IMR-90 (cell line): ENCODE measurements at places on chromosomes 2 and 18. TPM values are rescaled to one million over a fixed set of nuclear protein-coding genes. Genes with fewer than 3 reads are reported as not detected.
A peak's percentile ranks its signal among the peaks of the same experiment; 100 is the strongest.

DNA sequence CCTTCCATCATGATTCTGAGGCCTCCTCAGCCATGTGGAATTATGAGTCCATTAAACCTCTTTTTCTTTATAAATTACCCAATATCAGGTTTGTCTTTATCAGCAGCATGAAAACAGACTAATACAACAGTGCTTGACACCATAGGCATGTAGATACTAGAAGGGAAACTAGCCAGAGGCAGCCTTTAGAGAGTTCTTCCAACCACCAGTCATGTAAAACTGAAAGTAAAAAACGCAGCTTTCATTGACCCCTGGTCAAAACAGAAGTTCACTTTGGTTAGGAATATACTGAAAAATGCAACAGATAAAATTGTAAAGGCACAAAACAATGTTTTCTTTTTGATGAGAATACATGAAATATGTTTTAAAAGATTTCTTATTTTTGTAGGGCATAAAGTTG, 122.8 kb upstream of the L3MBTL4 start:
- no peak for DNase-seq

Gene UGT1A8
- not detected in 2 replicates for total RNA-seq

Gene RAMP1
- total RNA-seq: 15.8 and 19.2 TPM in 2 replicates

DNA sequence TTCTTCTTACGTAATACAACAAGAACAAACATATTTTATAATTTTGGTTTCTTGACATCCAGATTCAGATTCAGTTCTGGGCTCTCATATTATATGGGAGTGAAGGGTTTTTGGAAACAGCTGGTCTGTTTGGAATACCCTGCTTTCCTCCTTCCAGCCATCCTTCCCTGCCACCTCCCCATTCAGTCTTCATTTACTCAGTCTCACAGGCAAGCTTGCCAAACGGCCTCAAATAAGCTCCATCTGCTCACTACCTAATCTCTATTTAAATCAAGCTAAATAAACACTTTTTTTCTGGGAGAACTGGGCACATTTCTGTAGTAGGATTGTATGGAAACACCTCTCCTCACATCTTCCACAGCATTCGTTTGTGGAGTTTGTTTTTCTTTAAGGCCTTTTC, 147.5 kb downstream of the RND3 start:
- peak; percentile 20 for DNase-seq

DNA sequence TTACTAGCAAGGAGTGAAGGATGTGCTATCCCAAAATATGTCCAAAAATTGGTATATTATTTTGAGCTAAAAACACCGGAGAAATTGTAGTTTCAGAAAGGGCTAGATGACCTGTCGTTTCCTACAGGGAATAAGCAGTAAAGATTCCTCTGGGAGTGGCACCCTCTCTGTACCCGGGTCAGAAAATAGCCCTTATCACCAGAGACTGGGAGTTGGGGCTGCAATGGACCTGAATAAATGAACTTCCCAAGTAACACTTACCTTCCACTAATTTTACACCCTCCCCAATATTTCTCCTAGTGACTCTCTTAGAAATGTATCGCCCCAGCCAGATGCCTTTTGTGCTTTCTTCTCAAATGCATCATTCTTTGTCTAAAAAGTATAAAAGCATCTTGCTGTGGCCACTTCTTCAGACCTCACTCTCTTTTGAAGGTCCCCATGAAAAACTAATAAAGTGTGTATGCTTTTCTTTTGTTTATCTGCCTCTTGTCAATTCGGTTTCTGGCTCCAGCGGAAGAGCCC, 734 bp upstream of the RMC1 start:
- DNase-seq: no peak

DNA sequence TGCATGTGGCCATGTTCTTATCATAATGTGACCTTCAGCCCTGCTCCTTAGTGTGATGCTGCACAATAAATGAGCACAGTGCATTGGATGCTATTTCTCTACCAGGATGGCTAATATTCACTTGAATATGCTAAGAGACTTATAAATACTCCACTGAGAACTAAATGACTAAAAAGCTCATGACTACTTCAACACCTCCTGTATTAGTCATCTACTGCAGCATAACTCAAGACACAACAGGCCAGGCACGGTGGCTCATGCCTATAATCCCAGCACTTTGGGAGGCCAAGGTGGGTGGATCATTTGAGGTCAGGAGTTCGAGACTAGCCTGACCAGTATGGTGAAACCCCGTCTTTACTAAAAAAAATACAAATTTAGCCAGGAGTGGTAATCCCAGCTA, 213.4 kb downstream of the RND3 start:
- peak; percentile 56 for DNase-seq

Gene PID1
- total RNA-seq: 0.83 and 0.90 TPM in 2 replicates

GRCh38 chr18:11050966-11051365, 98.4 kb downstream of the PIEZO2 start:
- no peak for DNase-seq

DNA sequence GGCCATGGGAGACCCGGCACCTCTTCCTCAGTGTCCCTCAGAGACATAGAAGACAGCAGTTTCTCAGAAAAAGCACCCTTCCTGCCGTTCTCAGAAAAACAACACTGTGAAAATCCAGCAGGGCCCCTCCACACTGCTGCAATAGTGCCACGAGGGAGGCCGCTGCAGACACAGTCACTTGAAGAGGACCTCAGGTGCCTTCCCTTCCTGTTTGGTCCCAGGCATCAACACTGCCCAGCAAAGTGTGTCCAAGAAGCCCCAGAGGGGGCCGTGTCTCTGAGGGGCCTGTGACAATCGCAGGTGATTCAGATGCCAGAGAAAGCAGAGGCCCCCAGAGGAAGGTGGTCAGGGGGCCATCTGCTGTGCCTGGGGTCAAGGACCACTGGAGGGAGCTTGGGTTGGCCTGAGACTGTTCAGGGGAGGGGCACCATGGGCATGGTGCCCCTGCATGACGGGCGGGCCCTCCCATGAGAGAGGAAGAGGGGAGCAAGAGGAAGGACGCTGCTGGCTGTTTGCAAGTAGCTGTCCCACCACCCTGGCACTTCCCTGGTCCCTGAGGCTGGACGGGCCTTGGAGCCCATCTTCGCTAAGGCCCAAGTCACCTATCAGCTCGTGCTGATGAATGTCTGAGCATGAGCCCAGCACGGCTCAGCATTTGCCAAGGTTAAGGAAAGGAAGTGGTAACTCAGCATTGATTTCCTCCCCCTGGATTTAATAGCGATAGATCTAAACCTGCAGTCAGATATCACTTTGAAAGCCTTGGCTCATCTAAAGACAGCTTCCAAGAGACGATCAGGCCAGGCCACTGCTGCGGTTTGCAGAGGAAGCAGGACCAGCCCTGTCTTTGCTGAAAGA, 9.1 kb downstream of the TWIST2 start:
- no peak for DNase-seq

DNA sequence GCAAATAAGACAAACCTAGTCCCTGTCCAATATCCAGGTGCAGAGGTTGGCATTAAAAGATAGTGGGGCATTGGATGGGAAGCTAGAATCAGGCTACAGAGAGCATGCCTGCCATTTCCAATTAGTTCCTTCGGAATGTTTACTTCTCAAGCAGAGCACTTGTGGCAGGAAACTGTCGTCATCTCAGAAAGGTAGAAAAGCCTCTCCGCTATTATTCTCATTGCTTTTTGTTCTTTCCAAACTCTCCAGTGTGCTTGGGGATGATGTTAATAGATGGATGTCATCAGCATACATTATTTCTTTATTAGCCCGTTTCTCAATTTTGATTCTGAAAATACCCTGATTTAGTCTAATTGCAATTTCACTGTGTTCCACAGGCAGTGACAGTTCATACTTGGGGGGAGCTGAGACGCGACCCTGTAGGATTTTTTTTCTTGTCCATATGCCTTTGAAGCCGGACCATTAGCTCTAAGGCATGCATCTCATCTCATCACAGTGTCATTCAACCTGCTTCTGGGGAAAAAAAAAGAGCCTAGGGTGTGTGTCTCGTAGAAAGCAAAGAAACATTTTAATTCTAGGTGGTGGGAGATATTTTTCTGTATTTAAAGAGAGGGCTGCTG, 7.7 kb downstream of the ASB18 start:
- no peak for DNase-seq

DNA sequence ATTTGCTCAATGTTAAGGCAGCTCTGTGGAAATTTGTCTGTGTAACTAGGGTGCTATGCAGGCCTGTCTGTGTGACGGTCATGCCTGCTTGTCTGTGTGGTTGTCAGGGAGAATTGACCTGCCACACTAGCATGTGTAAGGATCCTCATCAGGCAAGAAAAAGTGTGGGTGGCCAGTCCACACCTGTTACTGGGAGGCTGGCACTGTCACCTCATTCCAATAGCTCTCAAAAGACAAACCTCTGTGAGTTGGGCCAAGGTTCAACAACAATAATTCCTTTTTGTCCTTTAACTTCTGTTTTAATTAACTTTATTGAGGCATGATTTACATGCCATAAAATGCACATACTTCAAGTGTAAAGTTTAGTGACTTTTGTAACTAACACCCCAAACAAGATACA, 4.2 kb upstream of the MARCO start:
- DNase-seq: no peak

- no peak for DNase-seq
These were observed 295.8 kb upstream of the ACVR2A start for GRCh38 chr2:147549054-147549453.

DNA sequence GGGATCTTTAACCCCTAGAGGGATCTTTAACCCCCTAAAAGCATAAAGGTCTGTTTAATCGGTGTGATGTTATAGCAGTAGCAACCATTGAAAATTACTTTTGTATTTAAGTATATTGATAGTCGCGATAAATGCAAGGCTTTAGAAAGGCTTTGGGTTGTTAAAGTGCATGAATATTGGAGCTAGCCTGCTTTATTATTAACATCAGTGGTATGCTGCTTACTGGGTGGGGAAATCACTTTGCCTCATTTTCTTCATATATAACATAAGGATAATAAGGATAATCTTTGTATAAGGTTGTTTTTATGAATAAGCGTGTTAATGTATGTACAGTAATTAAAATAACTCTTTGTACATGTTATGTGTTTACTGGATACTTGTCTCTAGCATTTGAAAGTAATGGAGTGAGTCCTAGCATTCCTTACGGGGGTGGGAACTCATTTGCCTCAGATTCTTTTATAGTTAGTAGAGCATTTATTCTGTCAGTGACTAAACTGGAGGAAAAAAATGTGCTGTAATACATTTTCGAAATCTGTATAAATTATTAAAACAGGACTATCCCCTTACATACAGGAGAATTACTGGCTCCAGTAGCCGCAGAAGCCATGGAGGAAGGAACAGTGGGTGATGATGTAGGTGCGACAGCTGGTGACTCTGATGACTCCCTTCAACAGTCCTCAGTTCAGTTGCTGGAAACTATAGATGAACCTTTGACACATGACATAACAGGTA, 122.2 kb downstream of the BIRC6 start:
- peak; percentile 69 for DNase-seq

Gene ATOH8
- 7.8 and 7.9 TPM in 2 replicates for total RNA-seq

- no peak for DNase-seq
These were observed 511.4 kb upstream of the MYT1L start for GRCh38 chr2:2842466-2842865.

GRCh38 chr2:15421753-15422152, 139.4 kb downstream of the NBAS start:
- no peak for DNase-seq

GRCh38 chr18:79248495-79249060, 147.2 kb upstream of the NFATC1 start:
- peak; percentile 41 for DNase-seq

DNA sequence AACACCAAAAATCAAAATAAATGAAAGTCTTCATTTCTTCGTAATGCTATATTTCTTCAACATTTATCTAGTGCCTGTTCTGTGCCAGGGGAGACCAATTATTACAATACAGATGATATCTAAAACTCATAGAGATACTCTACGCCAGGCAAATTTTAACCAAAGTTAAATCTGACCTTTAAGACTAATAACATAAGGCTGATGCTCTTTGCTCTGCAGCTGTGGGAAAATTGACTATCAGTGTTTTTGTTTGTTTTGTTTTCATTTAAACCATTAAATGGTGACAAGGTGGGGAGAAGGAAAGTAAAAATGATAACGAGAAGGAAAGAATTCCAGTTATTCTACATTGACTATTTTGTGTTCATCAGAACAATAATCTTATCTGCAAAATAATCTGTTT, 406.4 kb downstream of the LRP1B start:
- DNase-seq: no peak

GRCh38 chr2:71358931-71359671, 27.5 kb downstream of the ZNF638 start:
- peak; percentile 60 for DNase-seq

GRCh38 chr2:189446780-189447179, 5.5 kb downstream of the WDR75 start:
- no peak for DNase-seq

Gene ZNF892
- total RNA-seq: 2.2 and 2.7 TPM in 2 replicates

DNA sequence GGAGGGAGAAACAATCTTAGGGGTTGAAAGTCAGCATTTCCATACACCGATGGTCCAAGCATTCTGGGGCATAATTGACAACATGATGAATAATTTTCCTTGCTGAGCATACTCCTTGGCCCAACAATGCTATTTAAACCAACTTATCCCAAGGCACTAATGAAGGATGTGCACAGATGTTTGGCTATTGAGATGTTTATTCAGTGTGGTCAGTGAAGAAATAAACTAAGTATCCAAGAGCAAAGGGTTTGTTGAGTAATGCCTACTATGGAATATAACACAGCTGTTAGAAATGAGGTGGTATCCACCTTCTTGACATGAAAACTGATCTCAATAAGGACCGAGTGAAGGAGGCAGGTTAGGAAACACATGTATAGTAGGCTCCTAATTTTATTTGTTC, 53.9 kb upstream of the RAB6D start:
- peak; percentile 4 for DNase-seq

Gene TWIST2
- total RNA-seq: 9.3 and 14.7 TPM in 2 replicates

GRCh38 chr2:63555931-63556330, 32.3 kb downstream of the WDPCP start:
- DNase-seq: no peak

GRCh38 chr2:30134582-30134981, 12.2 kb upstream of the YPEL5 start:
- DNase-seq: no peak

Gene CD8B2
- not detected in 2 replicates for total RNA-seq

DNA sequence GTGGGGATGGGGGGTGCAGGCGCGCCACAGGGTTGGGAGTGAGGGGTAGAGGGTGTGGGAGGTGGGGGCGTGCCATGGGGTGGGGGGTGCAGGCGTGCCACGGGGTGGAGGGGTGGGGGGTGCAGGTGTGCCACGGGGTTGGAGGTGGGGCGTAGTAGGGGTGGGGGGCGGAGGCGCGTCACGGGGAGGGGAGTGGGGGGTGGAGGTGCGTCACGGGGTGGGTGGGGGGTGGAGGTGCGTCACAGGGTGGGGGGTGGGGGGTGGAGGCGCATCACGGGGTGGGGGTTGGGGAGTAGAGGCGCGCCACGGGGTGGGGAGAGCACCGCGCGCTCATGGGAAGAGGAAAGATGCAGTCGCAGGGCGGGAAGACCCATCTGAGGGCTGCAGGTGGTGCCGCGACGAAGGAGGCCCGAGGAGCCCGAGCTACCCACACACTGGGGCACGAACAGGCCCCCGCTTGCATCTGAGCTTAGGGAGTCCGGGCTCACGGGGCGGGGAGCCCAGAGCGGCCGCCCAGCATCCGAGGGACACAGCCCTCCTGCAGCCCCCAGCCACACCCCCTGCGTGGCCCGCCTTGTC, 37.5 kb downstream of the SNED1 start:
- DNase-seq: no peak

Gene CDCA7
- 11.4 and 12.0 TPM in 2 replicates for total RNA-seq
